Stimulated activated CD8-positive, alpha-beta memory T cell treated with anti-CD3 and anti-CD28 coated beads, Interleukin-2, amount 100 ng/mL, for 1 hour (primary cell): ENCODE measurements at places on chromosomes 3 and 15.

DNA sequence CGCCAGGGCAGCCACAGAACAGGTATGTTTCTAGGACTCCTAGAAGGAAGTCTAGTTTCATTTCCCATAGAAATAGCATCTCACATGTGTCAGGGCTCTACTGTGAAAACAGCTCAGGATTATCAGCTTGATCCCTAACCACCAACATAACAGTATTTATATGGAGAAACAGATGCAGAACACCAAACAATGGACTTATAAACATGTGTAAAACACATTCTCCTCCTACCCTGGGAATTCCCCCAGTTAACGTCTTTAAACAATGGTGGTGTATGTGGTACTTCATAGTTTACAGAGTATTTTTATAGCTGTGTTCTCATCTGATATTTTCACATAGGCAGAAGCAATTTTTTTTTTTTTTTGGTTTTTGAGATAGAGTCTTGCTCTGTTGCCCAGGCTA lies 9.7 kb downstream of the TNFSF10 start:
- DNase-seq, result no peak

DNA sequence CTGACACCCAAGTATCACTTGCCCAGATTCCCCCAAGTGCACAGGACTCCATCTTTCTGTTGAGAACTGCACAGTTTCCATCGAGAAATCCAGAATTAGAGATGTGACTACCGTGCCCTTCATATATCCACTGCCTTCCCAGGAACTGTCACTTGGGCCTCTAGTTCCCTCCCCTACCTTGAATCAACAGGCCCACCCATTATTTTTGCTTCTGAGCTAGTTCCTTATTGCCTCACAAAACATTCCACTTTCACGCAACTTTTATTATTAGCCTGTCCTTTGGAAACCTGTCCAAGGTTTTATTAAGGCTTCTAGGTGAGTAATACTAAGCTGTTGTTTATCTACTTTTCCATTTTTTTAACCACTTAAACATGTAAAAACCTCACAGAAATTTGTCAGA lies 17.1 kb upstream of the SLC30A4 start:
- DNase-seq, result no peak

DNA sequence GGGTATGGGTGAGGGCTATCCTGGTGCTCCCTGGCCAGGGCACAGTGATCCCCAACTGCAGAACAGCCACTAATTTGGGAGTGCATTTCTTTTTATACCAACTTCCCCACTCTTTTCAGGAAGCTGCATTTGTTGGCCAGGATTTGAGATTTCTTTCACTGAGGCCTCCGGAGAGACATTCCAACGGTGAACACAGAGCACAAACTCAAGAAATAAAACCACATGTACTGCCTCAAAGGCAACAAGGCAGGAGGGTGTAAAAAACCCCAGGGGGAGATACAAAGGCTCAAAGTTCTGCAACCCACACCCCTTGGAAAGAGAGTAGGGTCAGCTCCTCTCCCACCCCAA lies 65.3 kb downstream of the CPN2 start:
- no peak for DNase-seq

GRCh38 chr15:66698318-66698961 lies 3.6 kb upstream of the SMAD6 start:
- DNase-seq, result no peak

GRCh38 chr3:122961146-122961545 lies 66.4 kb downstream of the SEMA5B start:
- no peak for DNase-seq

DNA sequence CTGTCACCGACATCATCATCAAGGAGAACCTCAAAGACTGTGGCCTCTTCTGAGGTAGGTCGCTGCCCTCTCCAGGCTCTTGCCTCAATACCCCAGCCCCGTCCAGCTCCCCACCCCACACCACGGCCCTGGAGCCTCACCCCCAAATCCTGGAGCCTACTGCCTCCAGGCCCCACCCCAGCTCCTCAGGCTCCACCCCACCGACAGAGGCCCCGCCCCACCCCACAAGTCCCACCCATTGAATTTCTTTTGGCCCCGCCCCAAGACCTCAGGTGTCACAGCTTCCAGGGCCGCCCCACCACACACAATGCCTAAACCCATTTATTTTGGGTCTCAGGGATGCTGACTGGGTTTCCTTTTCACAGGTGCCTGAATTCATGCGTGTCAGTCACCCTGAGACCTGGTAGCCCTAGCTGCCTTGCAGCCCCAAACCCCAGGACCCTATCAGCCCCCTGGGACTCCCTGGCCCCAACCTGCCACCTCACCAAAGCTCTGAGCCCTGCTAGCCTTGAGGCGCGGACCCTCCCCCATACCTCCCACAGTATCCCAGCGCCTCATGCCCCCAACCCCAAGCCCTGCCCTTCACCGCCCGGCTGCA lies 3.6 kb downstream of the GNAT1 start:
- no peak for DNase-seq

DNA sequence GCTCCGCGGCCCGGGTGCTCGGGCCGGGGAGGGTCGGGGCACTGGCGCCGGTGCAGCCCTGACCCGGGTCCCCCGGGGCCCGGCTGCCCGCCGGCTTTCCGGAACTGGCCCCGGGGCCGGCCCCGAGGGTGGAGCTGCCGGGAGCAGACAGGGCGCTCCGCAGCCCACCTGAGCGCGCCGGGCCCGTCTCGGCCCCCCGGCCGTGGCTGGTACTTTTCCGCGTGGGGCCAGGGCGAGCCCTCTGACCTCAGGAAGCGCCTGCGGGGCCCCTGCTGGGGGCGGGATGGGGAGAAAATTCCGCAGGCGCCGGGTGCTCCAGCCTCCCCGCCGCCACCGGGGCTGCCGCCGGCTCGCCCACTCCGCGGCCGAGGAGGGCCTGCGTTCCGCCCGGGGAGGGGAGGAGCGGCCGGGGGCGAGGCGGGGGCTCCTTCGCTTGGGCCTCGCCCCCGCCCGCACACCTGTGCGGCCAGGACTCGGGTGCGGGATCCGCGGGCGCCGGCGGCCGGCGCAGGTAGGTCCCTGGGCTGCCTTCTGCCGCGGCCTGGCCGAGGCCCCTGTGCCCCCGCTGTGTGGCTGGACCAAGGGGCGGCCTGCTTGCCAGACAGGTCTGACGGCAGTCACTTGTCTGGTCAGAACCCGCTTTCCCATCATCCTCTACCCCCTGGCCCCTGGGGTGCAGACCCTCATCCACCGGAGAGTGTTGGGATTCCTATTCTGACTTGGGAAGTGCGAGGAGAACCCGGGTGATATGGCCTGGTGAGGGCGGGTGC lies 3.5 kb downstream of the FURIN start:
- DNase-seq, result no peak

DNA sequence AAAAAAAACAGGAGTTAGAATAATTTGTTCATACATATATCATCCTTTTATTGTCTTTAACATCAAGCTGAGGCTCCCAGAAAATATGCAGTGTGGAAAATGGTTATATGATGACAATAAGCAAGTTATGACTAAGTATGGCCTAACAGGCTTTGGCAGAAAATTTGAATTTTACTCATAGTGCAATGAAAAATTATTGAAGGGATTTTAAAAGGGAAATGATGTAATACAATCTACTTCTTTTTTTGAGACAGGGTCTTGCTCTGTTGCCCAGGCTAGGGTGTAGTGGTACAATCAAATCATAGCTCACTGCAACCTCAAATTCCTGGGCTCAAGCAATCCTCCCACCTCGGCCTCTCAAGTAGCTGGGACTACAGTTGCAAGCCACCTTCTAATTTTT lies 78.7 kb downstream of the FAIM start:
- no peak for DNase-seq

GRCh38 chr3:55488398-55489055 lies 1.4 kb upstream of the WNT5A start:
- DNase-seq, result no peak

DNA sequence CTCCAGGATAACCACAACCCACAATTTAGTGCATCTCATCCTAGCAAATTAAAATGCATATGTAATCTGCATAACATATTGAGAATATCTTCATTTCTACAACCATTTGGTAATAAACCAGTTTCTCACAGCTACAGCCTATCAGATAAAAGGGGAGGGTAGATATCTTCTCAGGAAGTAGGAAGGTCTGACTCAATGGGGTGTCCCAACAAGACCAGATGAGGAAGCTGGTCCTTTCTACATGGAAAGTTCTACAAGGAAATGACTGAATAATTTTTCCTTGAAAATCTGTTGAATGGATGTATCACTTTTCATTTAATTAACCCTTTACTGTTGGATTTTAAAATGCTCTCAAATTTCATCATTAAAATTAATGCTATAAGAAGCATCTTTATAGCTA lies 17.4 kb upstream of the TMPRSS7 start:
- DNase-seq, result no peak

- no peak for DNase-seq
Measured at GRCh38 chr3:39101022-39101689, 6.3 kb downstream of the GORASP1 start.

GRCh38 chr3:109325109-109325508 lies 8.8 kb upstream of the DPPA2 start:
- DNase-seq, result no peak

DNA sequence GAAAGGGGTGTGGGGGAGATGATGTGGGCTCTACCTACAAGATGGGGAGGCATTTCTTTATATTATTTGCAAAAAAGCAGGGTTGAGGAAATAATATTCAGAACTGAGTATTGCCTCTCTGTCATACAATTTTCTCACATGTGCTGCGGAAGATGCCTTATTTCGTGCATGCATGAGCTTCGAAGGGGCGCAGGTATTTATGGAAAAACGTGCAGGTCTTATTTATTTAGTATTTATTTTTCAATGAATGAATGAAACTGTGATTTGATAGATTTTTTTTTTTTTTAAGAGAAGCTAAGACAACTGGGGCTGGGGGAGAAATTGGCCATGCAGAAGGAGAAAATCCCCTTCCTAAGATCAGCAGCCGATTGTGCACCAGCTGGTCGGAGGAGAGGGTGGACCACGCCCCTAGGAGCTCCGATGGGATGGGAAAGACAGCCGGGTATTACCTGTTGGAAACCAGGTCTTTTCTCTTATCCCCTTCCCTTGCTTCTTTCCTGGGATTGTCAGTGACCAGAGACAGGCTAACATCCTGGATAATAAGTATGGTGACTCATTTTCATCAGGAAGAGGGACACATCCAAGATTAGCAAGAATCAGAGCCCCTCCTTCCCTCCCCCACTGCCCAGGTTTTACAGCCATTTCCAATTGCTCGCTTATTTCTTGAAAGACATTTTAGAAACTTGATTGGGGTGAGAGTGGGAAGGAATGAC lies 875 bp downstream of the GAP43 start:
- no peak for DNase-seq

- no peak for DNase-seq
Measured at GRCh38 chr15:77342807-77343206, 77.1 kb downstream of the PEAK1 start.

- DNase-seq, result no peak
Measured at GRCh38 chr3:16140116-16140893, 34.2 kb upstream of the GALNT15 start.

DNA sequence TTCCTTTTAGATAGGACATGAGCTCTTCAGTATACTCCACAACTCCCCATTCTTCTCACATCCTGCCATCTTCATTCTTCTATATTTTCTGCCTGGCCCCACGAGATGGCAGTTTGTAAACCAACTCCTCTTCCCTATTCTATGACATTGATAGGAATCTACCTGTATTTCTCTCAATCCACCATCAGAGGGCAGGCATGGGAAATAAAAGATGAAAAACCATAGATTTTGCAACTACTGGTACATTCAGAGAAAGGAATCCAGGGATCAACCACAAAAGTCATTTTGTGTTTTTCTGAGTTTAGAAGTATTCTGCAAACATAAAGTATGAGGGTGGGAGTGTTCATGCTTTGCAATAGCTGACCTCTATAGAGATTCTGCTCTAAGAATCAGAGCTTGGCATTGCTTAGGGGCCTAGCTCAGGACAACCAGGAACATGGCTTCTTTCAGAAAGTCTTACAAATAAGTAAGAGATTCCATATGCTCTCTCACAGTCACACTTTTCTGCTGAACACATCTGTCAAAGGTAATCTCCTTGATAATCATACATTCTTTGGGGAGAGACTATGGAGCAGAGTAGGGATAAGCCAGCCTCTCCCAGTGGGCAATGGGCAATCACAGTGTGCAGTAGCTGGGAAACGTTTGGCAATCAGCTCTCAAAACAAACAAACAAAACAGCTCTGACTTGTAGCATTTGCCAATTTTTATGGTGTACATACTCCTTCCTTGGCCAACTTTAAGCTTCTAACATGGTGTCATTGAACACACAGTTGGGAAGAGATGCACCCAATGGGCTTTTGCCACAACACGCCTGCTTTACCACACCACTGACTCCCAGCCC lies 43.1 kb upstream of the SLC25A36 start:
- no peak for DNase-seq

GRCh38 chr15:38401106-38401505 lies 52.8 kb upstream of the FAM98B start:
- DNase-seq, result no peak

DNA sequence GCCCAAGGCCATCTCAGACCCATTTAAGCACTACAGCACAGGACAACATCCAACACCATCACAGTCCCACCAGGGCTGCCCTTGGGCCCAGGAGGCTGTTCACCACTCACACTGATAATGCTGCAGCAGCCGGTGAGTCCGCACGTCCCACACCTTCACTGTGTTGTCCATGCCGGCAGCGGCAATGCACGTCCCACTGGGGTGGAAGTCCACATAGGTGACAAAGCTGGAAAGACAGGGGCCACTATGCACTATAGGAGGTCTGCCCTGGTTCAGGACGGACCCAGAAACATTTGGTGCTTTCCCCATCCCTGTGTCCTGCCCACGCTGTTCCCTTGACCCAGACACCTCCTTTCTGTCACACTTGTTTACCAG lies 8.5 kb downstream of the POC1A start:
- DNase-seq, result no peak

GRCh38 chr3:156978481-156978961 lies 152.4 kb downstream of the LEKR1 start:
- DNase-seq, result no peak

DNA sequence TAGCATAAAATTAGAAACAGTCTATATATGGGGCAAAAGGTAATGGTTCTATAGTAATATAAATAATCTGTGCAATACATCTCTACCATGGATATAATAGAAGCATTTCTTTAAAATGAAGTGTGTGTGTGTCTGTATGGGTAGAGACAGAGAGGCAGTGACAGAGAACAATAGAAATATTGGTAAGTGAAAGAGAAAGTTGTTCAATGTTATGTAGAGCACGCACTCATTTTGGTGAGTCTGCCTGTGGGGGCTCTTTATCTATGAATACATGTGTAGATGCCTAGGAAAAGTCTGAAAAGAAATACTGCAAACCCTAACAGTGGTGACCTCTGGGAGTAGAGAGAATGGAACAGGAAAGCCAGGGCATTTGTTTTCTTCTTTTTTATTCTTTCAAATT lies 182.6 kb downstream of the STAC start:
- no peak for DNase-seq

- DNase-seq, result no peak
Measured at GRCh38 chr3:89699771-89700170, 592.4 kb downstream of the EPHA3 start.

- no peak for DNase-seq
Measured at GRCh38 chr3:68402235-68402918, 530.0 kb downstream of the TAFA4 start.
